ENCODE measurements at places on chromosomes 6 and 20. TPM values are rescaled to one million over a fixed set of nuclear protein-coding genes. Genes with fewer than 3 reads are reported as not detected.
A peak's percentile ranks its signal among the peaks of the same experiment; 100 is the strongest.

GRCh38 chr20:61753316-61753942 is 312.3 kb downstream of the TAF4 start:
- H3K27ac ChIP-seq, result no peak overlapping the region
- no peaks in the 10 kb centered on the region for H3K36me3 ChIP-seq
- no peaks in the 10 kb centered on the region for H3K4me1 ChIP-seq
- no peaks in the 10 kb centered on the region for H3K27me3 ChIP-seq
- H3K4me3 ChIP-seq, result no peak overlapping the region

GRCh38 chr6:35302604-35303241 is 5.1 kb downstream of the DEF6 start:
- no peaks in the 10 kb centered on the region for H3K27me3 ChIP-seq
- peaks cover 38% of the 10 kb centered on the region for H3K4me1 ChIP-seq
- no peak overlapping the region for H3K4me3 ChIP-seq

DNA sequence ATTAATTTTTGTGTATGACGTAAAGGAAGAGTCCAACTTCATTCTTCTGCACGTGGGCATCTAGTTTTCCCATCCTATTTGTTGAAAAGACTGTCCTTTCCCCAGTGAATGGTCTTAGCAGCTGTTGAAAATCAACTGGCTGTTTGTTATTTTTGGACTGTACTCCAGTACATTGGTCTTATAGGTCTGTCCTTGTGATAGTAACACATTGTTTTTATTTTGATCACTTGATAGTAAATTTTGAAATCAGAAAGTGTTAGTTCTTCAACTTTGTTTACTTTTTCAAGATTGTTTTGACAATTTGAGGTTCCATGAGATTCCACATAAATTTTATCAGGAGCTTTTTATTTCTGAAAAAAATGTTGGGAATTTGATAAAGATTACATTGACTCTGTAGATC is 280.2 kb upstream of the FOXQ1 start:
- no peak for DNase-seq
- H3K27ac ChIP-seq, result no peak overlapping the region
- H3K4me3 ChIP-seq, result no peak overlapping the region
- H3K4me1 ChIP-seq, result no peaks in the 10 kb centered on the region
- H3K36me3 ChIP-seq, result no peaks in the 10 kb centered on the region

GRCh38 chr6:149925253-149925973 is 2.5 kb upstream of the RAET1G start:
- peaks cover 54% of the 10 kb centered on the region for H3K27me3 ChIP-seq
- peaks cover 26% of the 10 kb centered on the region for H3K4me1 ChIP-seq
- no peaks in the 10 kb centered on the region for H3K36me3 ChIP-seq
- H3K27ac ChIP-seq, result no peak overlapping the region
- H3K4me3 ChIP-seq, result peak overlapping the region; percentile 30
- DNase-seq, result no peak

DNA sequence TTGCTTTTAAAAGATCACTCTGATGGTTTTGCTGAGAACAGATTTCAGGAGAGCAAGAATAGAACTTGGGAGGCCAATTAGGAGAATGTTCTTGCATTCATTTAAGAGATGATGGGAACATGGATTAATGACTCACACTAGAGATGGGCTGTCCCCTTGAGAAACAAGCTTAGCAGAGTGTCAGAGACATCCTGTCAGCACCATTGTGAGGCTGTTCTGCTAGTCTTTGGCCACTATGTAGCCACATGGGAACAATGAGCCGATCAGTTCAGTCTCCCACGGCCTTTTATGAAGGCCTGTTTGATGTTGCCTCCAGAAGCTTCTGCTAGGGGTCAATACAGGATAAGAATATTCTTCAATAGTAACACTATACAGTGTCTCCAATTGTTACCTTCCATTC is 113.0 kb upstream of the EYA4 start:
- H3K27ac ChIP-seq, result no peak overlapping the region
- no peaks in the 10 kb centered on the region for H3K27me3 ChIP-seq
- DNase-seq, result no peak
- H3K4me1 ChIP-seq, result no peaks in the 10 kb centered on the region
- no peak overlapping the region for H3K4me3 ChIP-seq

DNA sequence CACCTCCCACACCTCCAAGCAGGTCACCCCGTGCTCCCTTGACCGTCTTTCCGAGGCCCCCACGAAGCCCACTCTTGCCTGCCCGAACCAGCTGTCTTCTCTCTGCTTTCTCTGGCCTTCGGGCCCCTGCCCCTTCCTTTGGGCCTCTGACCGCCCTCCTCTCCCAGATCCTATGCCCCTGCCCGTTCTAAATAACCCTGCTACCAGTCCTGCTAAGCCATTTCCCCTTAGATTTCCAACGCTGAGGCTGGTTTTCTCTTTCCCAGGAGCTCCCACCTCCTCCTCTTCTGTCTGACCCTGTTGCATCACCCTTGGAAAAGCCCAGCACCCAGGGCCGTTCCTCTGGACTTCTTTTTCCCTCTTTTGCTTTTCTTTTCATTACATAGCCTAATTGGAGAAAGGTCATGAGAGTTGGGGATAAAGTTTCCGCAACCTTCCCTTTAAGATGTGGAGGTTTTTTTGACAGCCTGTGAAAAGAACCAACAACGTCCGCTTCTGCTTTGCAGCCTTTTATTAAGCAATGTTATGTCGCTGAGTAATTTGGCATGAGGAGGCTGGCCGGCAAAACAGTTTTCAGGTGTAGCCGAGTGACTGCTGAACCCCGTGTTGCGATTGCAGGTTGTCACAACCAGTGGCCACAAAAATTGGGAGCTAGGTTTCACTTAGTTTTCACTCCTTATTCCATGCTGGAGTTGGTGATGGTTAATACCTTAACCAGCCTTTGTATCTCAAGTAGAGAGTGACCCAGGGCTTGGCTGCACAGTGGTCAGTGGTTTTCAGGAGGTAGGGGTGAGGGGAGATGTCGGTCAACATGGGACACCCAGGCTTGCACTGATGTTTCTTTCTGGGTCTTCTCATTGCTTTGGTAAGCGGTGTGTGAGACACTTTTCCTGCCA is 970 bp downstream of the BLTP3A start:
- H3K4me1 ChIP-seq, result peaks cover 14% of the 10 kb centered on the region
- H3K27ac ChIP-seq, result peak overlapping the region; percentile 95
- H3K4me3 ChIP-seq, result peak overlapping the region; percentile 68
- H3K27me3 ChIP-seq, result no peaks in the 10 kb centered on the region

DNA sequence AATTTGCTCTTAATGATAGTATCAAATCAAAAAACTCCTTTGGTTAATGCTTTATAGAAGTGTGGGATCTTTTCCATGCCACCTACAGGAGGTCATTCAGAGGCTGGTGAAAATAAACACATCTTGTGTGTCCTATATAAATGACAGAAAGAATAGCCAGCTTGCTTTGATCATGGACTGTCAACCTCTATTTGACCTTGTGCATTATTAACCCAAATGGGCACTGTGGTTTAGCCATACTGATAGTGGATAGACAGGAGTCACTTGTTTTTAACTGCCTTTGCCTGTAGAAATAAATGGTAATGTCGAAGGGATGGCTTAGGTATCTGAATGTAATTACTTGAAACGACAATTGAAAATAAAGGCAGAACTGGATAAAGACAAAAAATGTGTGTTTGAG is 123.8 kb downstream of the CDKAL1 start:
- DNase-seq, result no peak
- H3K4me1 ChIP-seq, result peaks cover 2% of the 10 kb centered on the region
- H3K4me3 ChIP-seq, result no peak overlapping the region
- no peaks in the 10 kb centered on the region for H3K27me3 ChIP-seq
- no peak overlapping the region for H3K27ac ChIP-seq
- no peaks in the 10 kb centered on the region for H3K36me3 ChIP-seq

DNA sequence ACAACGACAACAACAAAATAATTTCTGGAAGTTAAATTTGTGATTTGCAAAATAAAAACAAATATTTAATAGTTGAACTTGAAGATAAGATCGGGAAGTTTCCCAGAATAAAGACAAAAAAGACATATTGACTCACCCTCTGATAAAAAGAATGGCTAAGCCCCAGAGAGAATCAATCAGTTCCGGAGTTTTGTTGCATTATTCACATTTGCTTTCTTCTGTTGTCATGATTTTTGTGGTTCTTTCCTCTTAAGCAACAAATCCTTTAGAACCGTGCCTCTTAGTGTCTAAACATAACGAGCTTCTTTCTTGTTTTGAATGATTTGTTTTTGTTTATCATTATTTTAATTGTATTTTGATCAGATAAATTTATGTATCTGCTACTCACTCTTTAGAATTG is 337.7 kb upstream of the PRND start:
- H3K27me3 ChIP-seq, result no peaks in the 10 kb centered on the region
- H3K4me3 ChIP-seq, result no peak overlapping the region
- H3K4me1 ChIP-seq, result no peaks in the 10 kb centered on the region
- H3K36me3 ChIP-seq, result no peaks in the 10 kb centered on the region
- DNase-seq, result no peak

GRCh38 chr20:13412806-13413445 is 191.9 kb downstream of the ISM1 start:
- no peaks in the 10 kb centered on the region for H3K36me3 ChIP-seq
- no peaks in the 10 kb centered on the region for H3K27me3 ChIP-seq
- DNase-seq, result no peak
- no peaks in the 10 kb centered on the region for H3K4me1 ChIP-seq

DNA sequence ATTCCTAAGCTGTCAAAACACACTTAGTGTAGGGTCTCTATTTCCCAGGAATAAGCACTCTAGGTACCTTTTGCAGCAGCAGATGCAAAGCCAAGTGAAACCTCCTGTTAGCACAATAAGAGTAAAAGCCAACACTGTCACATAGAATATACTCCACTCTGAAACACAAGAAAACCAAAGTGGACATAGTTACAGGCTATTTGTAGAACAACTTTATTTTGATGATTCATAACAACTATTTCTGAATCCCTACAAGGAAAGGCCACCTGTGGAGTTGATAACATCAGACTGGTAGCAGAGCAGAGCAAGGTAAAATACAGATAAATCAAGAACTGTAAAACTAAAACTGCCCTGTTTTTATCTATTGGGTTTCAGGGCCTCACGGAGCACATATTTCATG is 59.7 kb downstream of the ALDH5A1 start:
- H3K27ac ChIP-seq, result no peak overlapping the region
- peaks cover 19% of the 10 kb centered on the region for H3K27me3 ChIP-seq
- H3K4me3 ChIP-seq, result no peak overlapping the region

GRCh38 chr6:42210551-42210950 is 7.1 kb downstream of the MRPS10 start:
- peaks cover 88% of the 10 kb centered on the region for H3K36me3 ChIP-seq
- H3K27me3 ChIP-seq, result no peaks in the 10 kb centered on the region
- no peak for DNase-seq
- no peak overlapping the region for H3K27ac ChIP-seq
- no peak overlapping the region for H3K4me3 ChIP-seq

DNA sequence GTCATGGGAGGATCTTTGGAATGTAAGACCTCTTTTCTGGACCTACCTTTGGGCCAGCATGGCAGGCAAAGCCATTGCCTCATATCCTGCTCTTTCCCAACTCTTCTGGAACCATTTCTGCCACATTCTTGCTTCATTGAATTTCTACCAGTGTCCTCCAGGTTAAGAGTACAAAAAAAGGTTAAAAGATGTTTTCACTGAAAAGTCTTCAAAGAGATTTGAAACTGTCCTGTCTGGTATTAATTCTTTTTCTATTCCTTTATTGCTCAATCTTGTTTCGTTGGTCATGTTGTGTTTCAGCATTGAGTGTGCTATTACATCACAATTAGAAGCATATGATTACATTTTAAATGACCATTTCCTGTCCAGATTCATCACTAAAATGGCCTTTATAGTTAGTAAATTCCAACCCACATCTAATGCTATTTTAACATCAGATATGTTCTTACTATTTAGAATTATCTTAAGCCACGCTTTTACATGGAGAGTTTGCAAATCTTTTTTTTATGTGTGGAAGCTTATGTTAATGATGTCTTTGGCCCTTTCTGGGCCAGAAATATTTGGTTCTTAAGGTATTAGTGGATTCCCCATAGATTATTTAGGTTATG is 450.9 kb downstream of the GJA1 start:
- no peaks in the 10 kb centered on the region for H3K27me3 ChIP-seq
- no peak overlapping the region for H3K27ac ChIP-seq
- no peaks in the 10 kb centered on the region for H3K4me1 ChIP-seq
- H3K36me3 ChIP-seq, result no peaks in the 10 kb centered on the region

EBF4 gene
- total RNA-seq, result not detected

PRL gene
- total RNA-seq, result not detected

RNASET2 gene
- total RNA-seq, result 99.2 TPM

ARG1 gene
- total RNA-seq, result 0.20 TPM

ULBP2 gene
- 0.78 TPM for total RNA-seq

C6orf163 gene
- total RNA-seq, result 1.4 TPM

FAM217A gene
- total RNA-seq, result not detected

Data from K562 (cell line).